ENCODE measurements at places on chromosomes 5 and 9.

- DNase-seq = no peak
These were observed 774.9 kb upstream of the CDH10 start for GRCh38 chr5:25419684-25420083.

- DNase-seq = no peak
These were observed 203.6 kb downstream of the ALDH1A1 start for GRCh38 chr9:72749276-72749675.

GRCh38 chr5:140372971-140373487 lies 13.0 kb downstream of the SLC4A9 start:
- DNase-seq = peak; percentile 89

GRCh38 chr5:72387985-72388384 lies 67.8 kb downstream of the PTCD2 start:
- peak; percentile 91 for DNase-seq

DNA sequence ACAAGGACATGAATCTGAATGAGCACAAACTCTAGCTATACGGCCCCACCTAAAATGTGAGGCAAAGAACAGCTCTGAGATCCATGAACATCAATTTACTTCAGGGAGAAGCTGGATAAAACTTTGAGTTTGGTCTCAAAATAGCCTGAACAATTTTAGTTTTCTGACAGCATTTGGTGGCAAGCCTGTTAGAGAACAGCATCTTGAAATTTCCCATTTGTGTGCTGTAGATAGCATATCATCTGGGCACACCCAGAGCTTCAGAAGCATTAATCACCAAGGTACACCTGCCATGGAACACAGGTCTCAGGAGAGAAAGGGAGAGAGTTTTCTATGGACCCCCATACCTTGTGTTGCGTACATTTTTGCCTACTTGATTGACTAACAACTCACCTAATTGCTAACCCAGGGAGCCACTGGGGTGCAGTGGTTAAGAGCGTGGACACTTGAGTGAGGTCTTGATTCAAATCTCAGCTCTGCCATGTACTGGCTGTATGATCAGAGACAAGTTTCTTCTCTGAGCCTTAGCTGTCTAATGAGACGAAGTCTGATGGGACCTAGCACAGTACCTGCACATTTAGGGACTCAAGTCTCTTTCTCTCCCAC lies 264.9 kb downstream of the PIK3R1 start:
- DNase-seq = no peak

DNA sequence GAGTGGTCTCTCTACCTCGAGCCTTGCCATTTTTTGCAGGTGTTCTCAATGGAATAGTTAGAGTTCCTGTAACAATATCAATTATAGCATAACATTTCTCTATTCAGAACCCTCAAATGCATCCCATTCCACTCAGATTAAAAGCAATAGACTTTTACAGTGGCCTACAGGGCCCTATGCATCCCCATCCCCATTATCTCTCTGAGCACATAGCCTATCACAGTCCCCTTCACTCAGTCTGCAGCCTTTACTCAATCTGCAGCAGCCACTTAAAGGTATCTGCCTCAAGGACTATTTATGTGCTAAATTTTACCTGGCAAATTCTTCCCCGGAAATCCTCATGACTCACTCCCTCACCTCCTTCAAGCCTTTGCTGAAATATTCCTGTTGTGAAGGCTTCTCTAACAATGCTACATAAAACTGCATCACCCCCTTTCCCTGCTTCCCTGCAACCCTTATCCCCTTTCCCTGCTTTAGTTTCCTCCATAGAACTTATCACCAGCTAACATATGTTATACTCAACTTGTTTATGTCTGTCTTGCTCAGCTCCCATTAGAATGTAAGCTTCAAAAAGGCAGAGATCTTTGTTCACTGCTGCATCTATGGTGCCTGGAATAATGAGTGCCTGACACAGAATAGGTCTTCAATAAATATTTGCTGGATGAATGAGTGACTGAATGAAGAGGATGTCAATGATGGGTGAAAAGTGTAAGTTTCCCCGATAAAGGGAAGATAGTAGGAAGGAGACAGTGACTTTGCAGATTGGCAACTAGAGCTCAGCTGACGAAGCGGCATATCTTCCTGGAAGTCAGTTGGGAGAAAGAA lies 54.1 kb upstream of the ZNF366 start:
- no peak for DNase-seq

GRCh38 chr5:122816756-122817155 lies 28.7 kb upstream of the SNX24 start:
- DNase-seq = no peak

DNA sequence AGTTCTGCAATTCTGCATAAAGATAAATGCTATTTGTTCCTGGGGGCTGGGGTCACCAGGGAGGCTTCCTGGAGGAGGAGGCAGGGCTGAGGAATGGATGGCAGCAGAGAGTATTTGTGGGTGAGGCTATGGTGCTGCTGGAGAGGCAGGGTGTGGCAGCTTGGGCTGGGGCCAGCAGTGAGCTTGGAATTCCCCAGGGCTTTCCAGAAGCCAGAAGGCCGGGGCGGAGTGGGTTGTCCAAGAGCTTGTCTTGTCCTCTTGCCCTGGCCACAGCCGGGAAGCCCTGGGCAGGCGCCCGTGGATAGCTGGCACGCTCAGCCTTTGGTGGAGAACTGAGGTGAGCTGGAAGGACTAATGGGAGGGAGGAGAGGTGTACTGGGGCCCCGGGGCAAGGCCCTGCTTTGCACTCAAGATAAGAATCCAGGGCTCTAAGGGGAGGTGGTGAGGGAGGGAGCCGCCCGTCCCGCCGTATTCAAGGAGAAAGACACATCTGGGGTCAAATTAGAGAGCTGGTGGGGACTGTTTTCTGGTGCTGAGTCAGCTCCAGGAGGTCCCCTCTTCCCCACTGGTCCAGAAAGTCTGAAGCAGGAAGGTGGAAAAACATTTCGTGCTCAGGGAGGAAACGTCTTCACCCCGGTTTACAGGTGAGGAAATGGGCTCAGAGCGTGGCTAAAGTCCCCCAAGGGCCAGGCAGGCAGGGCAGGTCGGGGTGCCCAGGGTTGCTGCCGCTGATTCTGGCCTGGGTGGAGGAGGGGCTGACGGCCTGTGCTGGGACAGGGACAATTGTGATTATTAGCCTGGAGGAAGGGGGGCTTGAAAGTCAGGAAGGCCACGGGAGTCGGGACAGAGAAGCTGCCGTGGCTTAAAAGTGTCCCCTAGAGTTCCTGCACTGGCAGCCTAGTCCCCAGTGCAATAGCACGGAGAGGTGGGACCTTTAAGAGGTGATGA lies 26.9 kb upstream of the CNOT6 start:
- DNase-seq = peak; percentile 39

GRCh38 chr5:5037674-5038073 lies 102.5 kb upstream of the ADAMTS16 start:
- no peak for DNase-seq

DNA sequence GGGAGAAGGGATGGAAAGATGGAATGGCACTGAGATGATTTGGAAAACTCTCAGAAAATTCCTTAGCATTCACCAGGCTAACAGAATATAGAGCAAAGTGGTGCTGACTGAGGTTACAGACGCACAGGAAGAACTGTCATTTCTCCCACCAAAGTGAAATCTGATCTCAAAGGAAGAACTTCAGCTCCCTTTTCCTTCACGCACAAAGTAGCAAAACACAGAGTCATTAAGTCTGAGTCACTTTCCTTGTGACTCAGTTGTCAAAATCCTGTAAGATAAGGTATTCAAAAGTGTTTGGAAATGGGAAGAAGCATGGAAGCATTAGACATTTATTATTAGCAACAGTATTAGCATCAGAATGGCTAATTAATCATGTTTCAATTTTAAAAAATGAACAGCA lies 11.7 kb downstream of the MPDZ start:
- peak; percentile 96 for DNase-seq

- DNase-seq = no peak
These were observed 10.7 kb downstream of the WNK2 start for GRCh38 chr9:93194641-93195040.

GRCh38 chr5:173775261-173776197 lies 112.6 kb upstream of the CPEB4 start:
- DNase-seq = no peak

DNA sequence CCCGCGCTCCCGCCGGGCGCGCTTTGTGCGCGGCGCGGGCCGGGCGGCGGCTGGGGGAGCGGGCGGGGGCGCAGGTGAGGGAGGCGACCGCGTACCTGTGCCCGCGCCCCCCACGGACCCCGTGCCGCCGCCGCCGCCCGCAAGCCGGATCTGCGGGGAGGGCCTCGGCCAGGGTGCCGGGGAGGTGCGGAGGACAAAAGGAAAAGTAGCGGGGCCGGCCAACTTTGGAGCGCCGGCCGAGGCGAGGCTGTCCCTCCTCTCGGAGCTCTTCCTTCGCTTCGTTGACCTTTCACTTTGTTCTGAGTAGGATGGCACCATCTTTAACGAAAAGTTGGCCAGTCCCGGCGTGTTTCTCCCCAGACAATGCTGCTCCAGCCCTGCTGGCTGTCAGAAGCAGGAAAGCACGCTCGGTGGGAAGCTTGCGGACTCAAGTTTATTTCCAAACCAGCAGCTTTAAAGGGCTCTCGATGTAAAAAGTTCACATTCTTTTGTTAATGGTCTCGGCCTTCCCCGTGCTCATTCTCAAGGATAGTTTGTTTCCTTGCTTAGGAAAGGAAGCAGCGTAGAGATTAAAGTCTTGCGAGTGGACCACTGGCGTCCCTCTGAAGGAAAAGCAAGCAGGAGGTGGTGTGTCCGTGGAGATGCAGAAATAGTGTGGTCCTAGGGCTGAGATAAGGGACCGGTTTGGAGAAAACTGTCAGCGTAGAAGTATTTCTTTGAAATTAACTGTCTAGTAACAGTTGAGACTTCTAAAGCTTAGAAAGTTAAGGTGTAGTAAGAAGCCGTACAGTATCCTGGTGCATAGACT lies 639 bp downstream of the EHMT1 start:
- DNase-seq = peak; percentile 57

DNA sequence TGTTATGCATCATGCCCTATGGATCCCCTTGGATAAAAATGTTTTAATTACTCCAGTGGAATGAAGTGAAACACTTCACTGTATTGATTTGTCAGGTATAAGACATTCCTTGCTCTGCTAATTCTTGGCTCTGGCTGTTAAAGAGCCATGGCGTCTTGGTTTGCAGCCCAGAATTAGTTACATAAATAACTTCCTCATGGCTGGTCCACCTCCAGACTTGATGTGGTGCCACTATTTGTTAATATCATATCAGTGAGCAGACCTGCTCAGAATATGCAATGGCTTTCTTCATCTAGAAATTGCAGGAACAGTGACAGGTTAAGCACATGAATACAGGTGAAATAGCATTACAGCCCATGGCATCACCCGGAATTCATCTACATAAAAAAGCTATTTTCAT lies 446.9 kb upstream of the GRIN3A start:
- no peak for DNase-seq

GRCh38 chr5:135251093-135251492 lies 147.9 kb downstream of the MACROH2A1 start:
- DNase-seq = no peak

- no peak for DNase-seq
These were observed 75.9 kb upstream of the SEMA6A start for GRCh38 chr5:116650544-116650943.

DNA sequence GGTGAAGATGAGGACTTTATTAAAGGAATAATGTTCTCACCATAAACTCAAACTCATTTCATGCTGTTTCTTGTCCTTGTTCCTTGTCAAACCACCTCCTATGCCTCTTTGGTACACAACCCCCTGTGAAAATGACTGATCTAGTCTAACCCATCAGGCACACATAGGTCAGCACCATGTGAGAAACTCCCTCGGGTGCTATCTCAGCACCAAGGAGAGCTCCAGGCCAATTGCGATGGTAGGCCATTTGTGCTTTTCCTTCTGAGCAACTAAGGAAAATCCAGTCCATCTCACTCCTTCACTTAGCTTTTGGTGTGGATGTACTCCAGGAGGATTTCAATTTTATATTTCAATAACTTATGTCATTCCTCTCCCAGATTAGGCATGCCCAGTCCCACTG lies 199.8 kb downstream of the ZNF608 start:
- DNase-seq = peak; percentile 55

DNA sequence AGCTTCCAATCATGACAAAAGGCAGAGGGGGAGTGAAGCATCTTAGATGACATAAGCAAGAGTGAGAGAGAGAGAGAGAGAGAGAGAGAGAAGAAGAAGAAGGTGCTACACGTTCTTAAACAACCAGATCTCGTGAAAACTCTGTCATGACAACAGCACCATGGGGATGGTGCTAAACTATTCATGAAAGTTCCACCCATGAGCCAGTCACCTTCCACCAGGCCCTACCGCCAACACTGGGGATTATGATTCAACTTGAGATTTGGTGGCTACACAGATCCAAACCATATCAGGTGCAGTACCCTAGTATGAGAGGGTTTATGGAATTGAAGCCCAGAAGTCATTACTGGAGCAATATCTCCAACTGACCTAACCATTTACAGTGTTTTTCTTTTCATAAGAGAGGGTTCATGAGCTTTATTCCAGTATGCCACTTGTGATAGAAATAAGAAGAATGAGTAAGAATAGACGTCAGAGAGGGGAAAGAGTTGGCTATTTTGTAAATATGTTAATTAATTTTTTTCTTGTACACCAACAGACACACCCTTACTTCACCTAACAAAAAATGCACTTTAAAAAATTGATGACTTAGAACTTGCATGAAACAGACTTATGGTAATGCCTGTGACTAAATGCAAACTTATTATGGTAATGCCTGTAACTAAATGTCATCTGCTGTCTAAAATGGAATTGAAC lies 680.4 kb upstream of the ITGA1 start:
- DNase-seq = no peak

- DNase-seq = peak; percentile 65
These were observed 15.9 kb upstream of the OMD start for GRCh38 chr9:92439921-92440750.

DNA sequence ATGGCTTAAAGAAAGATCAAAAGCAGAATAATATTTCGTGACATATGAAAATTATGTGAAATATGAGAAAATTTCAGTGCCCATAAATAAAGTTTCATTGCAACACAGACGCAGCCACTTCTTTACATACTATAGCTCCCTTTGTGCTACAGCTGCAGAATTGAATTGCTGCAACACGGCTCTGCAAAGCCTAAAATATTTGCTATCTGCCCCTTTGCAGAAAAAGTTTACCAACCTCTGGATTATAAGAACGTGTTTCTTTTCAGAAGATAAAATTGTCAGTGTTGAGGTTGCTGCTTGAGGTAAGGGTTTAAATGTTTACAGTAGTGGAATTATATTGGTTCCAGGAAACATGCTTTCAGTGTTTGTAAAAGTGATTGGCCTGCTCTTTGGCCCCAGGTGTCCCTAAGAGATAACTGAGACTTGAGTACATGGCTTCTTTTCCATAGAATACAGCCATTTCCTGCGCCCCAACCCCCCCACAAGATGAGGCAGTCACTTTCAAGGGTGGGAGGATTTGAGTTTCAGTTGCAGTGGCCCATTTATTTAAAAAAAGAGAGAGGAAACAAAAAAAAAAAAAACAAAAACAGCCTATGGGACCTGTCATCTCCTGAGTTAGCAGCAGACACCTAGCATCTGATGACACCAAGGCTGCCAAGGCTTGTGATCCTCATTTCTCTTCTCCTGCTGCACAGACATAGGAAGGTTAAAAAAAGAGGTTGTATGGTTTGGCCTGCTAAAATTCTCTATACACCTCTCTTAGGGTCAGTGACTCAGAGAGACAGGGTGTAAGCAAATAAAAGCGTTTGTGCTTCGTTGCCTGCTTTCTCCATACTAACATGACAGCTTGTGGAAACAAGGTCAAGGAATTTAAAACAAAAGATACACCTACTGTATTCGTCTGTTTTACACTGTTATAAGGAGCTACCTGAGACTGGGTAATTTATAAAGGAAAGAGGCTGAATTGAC lies 28.0 kb upstream of the HTR4 start:
- DNase-seq = no peak

Data from fibroblast of pulmonary artery (primary cell).